Cerebellum (tissue), 4 donors: ENCODE measurements at places on chromosomes 11 and 22.

DNA sequence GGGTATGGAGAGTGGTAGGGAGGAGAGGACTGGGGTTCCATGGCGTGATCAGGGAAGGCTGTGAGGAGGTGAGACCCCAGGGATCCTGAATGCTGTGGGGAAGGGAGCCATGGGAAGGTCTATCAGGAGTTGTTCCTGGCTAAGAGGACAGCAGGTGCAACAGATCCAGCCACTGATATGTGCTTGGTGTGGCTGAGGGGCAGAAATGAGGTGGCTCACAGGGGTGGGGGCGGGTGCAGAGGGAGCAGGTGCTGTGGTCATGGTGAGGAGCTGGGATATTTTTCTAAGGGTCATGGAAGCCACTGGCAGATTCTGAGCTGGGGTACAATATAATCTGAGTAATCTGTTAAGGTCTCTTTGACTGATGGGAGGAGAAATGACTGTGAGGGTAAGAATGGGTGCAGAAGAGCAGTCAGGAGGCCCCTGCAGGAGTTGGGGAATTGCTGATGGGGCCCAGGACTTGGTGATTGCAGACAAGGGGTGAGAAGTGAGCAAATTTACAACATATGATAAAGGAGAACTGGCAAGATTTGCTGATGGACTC lies 31.3 kb upstream of the DMC1 start:
- no peak for DNase-seq

GRCh38 chr22:44758344-44758973 lies 6.1 kb downstream of the ARHGAP8 start:
- DNase-seq: peak; percentile 45

GRCh38 chr11:103928802-103929161 lies 107.7 kb upstream of the DDI1 start:
- no peak for DNase-seq

DNA sequence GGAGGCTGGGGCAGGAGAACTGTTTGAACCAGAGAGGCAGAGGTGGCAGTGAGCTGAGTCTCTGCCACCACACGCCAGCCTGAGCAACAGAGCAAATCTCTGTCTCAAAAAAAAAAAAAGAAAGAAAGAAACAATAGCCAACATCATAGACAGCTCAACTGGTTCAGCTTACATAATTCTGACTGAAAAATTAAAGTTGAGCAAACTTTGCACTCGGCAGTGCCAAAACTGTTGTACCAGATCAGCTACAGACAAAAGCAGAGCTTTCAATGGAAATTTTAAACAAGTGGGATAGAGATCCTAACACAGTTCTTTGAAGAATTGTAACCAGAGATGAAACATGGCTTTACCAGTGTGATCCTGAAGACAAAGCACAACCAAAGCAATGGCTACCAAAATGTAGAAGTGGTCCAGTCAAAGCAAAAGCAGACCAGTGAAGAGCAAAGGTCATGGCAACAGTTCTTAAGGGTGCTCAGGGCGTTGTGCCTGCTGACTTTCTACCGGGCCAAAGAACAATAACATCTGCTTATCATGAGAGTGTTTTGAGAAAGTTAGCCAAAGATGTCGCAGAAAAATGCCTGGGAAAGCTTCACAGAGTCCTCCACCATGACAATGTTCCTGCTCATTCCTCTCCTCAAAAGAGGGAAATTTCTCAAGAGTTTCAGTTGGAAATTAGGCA lies 59.3 kb downstream of the TTC28 start:
- no peak for DNase-seq
